ENCODE measurements at places on chromosomes 4 and X. TPM values are rescaled to one million over a fixed set of nuclear protein-coding genes. Genes with fewer than 3 reads are reported as not detected.

- no peak for DNase-seq
Observed at GRCh38 chr4:184097815-184098214, 119.9 kb downstream of the ENPP6 start.

GRCh38 chr4:62548108-62548524 lies 1348.0 kb downstream of the ADGRL3 start:
- DNase-seq, result peak; percentile 56

DNA sequence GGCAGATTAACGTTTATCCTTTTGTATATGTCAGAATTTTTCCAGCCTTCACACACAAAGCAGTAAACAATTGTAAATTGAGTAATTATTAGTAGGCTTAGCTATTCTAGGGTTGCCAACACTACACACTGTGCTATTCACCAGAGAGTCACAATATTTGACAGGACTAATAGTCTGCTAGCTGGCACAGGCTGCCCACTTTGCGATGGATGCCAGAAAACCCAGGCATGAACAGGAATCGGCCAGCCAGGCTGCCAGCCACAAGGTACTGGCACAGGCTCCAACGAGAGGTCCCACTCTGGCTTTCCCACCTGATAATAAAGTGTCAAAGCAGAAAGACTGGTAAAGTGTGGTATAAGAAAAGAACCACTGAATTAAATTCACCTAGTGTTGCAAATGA lies 94.8 kb downstream of the TET2 start:
- no peak for DNase-seq

- DNase-seq, result peak; percentile 62
Observed at GRCh38 chr4:41611881-41612871, 74.2 kb downstream of the LIMCH1 start.

GRCh38 chrX:123424546-123424945 lies 240.5 kb downstream of the GRIA3 start:
- DNase-seq, result peak; percentile 64

DNA sequence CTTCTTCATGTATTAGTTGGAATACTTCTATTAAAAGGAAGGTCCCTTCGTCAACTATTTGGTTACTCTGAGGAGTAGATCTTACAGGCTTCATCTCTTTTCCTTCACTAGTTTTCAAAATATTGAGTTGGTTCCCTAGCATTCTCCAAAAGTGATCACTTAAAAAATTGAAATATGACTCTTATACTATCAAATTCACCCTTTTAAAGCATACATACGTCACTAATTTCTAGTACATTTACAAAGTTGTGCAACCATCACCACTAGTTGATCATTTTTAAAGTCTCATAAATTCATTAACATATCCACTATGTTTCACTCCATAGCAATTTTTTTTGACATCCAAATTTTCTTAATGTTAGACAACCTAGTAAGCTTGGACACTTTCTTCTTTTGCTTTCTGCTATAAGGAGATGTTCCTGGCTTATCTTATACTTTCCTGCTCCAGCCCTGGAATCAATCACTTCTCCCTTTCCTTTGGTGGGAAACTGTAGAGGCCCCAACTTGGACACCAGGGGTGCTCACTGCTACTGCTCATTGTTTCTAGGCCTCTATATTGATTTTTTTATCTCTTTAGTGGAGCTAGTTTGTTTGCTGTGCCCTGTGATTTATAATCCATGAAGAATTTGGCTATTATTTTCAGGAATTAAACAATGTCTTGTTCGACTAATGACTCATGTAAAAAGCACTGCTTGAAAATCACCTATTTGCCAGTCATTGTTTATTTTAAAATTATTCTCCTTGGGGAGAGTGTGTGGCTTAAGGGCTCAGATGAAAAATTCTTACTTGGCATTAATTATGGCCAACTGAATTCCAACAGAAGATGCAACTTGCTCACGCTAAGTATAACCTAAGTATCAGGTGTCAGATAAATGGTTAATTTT lies 4.0 kb upstream of the ZFX start:
- peak; percentile 81 for DNase-seq

ARSD gene
- 12.0 TPM for total RNA-seq

DNA sequence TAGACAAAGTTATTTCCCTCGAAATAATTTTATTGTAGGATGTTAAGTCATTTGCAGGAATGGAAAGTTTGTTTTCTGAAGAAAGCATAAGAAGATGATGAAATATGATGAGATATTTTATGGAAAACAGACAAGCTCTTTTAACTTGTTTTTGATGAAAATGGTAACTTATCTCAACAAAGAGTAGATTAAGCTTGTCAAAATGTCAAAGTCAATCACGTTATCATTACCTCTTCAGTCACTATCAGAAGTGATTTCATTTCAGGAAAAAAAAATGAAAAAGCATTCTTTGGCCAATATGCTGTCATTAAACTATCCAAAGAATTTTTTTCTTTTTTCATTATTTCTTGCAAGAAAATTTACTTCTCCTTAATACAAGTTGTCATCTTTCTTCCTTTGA lies 221.0 kb upstream of the ANKRD50 start:
- DNase-seq, result peak; percentile 52

PRKG2 gene
- 7.9 TPM for total RNA-seq

- peak; percentile 66 for DNase-seq
Observed at GRCh38 chr4:13544606-13545393, 492 bp upstream of the NKX3-2 start.

DNA sequence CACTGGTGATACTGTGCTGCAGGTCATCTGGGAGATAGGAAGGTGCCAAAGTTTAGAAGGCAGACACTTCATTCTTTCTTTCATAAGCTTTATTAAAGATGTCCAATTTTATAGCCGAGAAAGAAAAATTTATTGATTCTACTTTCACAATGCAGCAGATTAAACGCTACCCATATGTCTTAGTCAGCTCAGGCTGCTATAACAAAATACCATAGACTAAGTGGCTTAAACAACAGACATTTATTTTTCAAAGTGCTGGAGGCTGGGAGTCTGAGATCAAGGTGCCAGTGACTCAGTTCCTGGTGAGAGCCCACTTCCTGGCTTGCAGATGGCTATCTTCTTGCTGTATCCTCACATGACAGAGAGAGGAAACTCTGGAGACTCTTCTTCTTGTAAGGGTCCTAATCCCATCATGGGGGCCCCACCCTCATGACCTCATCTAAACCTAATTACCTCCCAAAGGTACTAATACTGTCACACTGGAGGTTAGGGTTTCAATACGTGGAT lies 33.4 kb upstream of the KLHL34 start:
- no peak for DNase-seq

- no peak for DNase-seq
Observed at GRCh38 chr4:66223068-66223703, 552.9 kb upstream of the EPHA5 start.

DNA sequence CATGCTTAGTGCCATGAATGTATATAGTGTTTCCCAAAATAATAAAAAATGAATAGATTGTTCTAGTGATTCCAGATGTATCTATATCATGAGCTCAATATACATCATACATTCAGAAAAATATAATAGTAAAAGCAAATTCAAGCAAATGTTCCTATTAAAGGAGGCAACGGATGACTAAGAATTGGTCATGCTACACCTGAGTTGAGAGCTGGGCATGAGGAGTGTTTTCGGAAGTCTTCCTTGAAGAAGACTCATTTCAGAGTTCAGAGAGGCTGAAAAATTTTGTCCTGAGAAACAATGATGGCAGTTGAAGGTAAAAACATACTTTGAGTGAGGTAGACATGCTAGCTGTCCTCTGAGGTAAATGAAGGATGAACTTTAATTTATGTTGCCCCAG lies 79.3 kb upstream of the IL1RAPL2 start:
- no peak for DNase-seq

NWD2 gene
- total RNA-seq, result not detected

PAGE2 gene
- not detected for total RNA-seq

DNA sequence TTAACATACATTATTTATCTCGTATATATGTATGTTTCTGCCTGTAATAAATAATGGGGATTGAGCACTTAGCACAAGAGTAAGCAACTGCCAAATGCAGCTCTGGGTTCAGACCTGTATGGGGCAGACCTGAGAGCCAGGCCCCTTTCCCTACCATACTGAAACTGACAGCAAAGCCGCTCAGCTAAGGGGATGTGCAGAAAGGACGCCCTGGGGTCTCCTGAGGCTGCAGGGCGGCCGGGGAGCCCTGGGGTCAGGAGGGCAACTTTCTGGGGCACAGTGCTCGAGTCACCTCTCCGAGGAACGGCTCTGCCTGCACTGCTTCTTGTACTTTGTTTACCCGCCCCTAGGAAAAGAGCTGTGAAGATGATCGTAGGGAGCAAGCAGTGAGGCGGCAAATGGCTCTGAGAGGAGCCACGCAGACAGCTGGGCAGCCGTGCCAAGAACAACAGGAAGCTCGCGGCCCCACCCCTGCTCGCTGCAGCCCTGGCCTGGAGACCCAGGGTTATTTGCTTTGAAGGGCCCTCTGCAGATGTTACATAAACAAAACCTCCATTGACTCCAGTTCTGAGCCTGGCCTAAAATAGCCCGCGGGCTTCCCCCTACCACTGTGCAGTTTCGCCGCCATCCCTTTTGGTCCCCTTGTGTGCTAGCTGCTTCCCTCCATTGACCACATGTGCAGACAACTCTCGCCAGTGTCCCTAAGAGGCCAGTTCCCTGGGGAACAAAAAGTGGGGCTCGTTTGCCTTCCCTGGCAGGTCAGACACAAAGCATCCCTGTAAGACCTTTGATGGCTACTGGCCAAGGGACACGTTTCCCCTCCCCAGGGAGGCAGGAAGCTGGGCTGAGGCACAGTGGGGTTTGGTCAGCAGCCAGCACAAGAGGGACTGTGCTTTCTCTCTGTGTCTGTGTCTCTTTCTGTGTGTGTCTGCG lies 111.3 kb upstream of the LNX1 start:
- peak; percentile 85 for DNase-seq

DNA sequence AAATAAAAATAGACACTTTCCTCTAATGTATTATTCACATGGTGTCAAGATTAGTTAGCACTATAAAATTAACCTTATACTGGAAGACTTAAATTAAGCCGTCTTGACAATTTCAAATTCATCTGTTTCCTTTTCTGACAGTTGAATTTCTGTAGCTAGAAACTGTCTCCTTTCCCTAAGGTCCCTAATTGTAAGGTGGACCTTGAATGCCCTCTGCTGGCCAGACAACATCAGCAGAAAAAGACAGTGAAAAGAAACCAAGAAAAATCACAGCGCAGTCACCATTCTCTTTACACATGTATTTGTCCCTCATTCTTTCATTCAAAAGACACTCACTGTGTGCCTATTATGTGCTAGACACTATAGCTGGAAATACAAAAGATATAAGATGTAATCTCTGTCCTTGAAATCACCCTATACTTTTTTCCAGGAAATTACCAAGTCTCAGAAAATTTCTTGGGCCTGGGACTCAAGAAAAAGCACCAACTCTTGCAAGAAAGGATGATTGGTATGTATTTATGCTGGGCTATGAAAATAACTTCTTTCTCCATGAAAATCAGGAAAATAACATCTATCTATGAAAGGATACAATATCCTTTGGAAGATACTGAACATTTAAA lies 32.7 kb upstream of the AMBN start:
- DNase-seq, result peak; percentile 64

DNA sequence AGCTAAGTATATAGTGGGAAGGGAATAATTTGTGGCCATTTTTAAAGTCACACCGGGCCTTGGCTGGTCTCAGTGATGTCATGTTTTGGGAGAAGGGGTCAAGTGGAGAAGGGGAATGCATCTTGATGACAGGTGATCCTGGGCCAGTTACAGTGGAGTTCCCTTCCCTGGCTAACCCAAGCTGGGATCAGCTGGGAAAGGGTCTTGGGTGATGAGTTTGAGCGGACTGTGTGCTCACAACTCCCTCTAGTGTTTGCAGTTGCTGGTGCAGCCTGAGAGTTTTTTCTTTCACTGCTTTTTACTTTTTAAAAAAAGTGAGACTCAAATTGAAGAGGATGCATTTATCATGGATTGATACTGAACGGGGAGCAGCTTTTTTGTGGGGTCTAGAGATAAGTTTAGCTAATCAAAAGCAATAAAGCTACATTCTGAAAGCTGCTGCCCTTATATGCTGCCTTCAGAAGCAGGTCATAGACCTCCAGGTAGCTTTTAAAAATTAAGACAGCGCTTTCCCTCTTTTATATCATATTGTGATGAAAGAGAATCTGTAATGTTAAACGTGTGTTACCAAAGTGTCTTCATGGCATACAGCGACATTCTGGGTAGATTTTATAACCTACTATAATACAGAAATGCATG lies 164.7 kb downstream of the DCLK2 start:
- peak; percentile 66 for DNase-seq

DNA sequence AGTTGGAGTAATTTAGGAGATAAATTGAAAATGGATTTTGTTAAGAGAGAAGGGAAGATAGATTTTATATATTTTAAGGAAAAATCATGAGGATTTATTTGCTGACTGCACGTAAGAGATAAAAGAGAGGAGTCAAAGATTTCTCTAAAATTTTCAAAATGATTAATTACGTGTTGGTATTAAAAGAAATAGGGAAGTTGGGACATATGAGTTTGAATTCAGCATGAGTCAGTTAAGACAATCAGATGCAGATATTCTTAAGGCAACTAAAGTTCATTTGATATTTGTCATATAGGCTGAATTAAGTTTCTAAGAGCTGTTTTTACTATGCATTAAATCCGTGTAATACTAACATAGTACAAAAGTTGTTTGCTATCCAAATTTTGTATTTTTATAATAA lies 46.9 kb downstream of the TET2 start:
- DNase-seq, result no peak

DNA sequence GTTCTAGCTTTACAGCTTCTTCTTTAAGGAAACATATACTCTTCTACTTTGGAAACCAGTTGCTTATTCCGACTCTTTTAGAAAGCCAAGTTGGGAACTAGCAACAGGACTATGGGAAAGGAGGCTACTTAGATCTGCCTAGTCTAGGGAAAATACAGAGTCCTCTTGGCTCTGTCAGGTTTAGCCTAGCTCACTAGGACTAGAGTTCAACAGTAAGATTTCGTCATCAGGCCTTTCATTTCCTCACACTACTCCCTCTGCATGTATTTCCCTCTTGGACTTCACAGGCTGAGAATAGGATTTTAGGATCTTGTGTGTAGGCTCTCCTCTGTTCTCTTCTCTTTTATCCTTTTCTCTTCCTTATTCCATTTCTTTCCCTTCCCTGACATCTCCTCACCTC lies 409.8 kb downstream of the AR start:
- DNase-seq, result no peak

GRCh38 chrX:19566359-19567222 lies 51.3 kb upstream of the MAP3K15 start:
- DNase-seq, result peak; percentile 78

DNA sequence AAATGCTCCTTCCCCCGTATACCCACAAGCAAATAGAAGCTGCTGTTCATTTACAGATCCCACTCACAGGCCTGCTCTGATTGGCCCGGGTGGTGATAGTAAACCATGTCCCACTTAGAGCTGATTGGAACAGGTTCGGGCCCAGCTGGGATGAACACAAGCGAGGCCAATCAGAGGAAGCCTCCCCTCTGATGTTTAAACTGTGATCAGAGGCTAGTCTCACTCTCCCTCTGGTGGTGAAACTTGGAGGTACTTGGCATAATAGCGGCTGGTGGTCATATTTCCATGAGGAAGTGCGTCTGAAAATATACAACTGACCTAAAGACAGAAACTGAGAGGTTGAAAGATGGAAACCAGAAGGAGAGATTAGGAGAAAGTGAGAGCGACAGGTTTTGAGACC lies 51.5 kb upstream of the TRPC3 start:
- peak; percentile 34 for DNase-seq
